ENCODE measurements at places on chromosomes 12 and 14. TPM values are rescaled to one million over a fixed set of nuclear protein-coding genes. Genes with fewer than 3 reads are reported as not detected.

BCL7A gene
- total RNA-seq = 3.5 TPM

SLC24A4 gene
- 0.26 TPM for total RNA-seq

DNA sequence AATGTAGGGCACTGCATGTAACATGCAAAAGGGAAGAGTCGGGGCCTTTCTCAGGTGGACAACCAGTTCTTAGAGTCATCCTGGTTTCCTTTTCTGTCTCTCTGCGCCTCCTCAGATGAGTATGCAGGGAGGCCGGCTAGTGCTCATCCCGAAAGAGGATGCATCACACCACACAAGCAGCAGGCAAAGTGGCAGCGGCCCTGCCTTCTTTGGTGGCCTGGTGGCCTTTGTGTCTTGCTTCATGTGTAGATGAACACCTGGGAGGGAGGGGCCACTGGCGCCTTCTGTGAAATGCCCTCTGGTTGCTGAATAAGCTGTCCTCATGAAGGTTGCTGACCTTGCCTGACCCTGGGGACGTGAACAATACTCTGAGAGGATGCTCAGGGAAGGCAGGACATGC is 18.0 kb downstream of the SLC24A4 start:
- peaks cover 24% of the 10 kb centered on the region for H3K27me3 ChIP-seq
- H3K4me1 ChIP-seq = no peaks in the 10 kb centered on the region
- no peak for DNase-seq
- H3K27ac ChIP-seq = no peak overlapping the region
- no peaks in the 10 kb centered on the region for H3K36me3 ChIP-seq
- H3K4me3 ChIP-seq = no peak overlapping the region

GRCh38 chr12:103558879-103559278 is 28.2 kb upstream of the STAB2 start:
- no peak overlapping the region for H3K27ac ChIP-seq
- DNase-seq = no peak
- H3K36me3 ChIP-seq = no peaks in the 10 kb centered on the region
- H3K27me3 ChIP-seq = no peaks in the 10 kb centered on the region

TAS2R7 gene
- not detected for total RNA-seq

ATP2B1 gene
- 28.2 TPM for total RNA-seq

DNA sequence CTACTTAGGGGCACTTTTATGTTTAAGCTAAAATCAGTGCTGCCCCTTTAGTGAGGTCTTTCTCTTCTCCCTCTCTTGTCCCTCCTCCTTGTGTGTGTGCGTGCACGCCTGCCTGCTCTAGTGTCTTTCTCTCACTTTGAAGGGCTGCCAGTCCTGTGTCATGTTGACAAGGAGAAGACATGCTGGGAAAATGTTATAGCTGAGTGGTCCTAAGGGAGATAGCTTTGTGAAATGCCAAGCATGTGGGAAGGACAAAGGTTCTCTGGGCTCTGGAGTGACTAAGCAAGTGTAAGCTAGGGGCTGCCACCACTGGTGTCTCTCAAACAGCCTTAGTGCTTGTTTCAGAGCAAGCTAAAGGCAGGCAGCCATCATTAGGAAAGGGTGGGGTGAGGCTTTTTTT is 108.4 kb downstream of the EMP1 start:
- no peak overlapping the region for H3K4me3 ChIP-seq
- H3K4me1 ChIP-seq = no peaks in the 10 kb centered on the region
- no peaks in the 10 kb centered on the region for H3K27me3 ChIP-seq

DNA sequence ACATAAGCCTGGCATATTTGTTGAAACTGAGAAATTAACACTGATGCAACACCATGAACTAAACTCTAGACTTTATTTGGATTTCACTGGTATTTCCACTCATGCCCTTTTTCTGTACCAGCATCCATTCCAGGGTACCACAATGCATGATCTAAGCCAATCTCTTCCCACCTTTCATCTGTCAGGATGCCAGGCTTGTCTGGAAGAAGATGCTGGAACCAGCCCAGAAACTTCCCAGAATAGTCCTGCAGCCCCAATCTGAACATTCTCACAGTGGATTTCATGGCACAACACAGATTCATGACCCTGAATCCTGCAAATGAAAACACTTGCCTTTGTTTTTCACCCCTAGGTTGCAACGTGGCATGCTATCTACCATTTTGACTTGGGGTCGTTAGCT is 189.3 kb upstream of the LHX5 start:
- H3K27me3 ChIP-seq = no peaks in the 10 kb centered on the region
- H3K4me1 ChIP-seq = no peaks in the 10 kb centered on the region
- no peak overlapping the region for H3K4me3 ChIP-seq
- no peak for DNase-seq
- H3K27ac ChIP-seq = no peak overlapping the region

DNA sequence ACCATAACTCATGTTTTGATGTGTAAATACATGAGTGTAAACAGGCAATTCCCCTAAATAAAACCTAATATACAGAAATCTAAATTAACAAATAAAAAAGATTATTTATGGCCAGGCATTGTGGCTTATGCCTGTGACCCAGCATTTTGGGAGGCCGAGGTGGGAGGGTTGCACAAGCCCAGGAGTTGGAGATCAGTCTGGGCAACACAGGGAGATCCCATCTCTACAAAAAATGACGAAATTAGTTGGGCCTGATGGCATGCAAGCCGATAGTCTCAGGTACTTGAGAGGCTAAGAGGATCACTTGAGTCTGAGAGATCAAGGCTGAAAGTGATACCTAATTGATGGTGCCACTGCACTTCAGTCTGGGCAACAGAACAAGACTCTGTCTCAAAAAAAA is 48.7 kb downstream of the BCAT1 start:
- no peak overlapping the region for H3K27ac ChIP-seq
- H3K4me1 ChIP-seq = peaks cover 11% of the 10 kb centered on the region
- no peaks in the 10 kb centered on the region for H3K36me3 ChIP-seq
- H3K4me3 ChIP-seq = no peak overlapping the region
- H3K27me3 ChIP-seq = no peaks in the 10 kb centered on the region

GRCh38 chr12:11728154-11728755 is 78.8 kb downstream of the ETV6 start:
- no peak for DNase-seq
- H3K27ac ChIP-seq = peak overlapping the region; percentile 79
- no peaks in the 10 kb centered on the region for H3K36me3 ChIP-seq
- no peak overlapping the region for H3K4me3 ChIP-seq

GRCh38 chr14:20553024-20553423 is 7.8 kb downstream of the RNASE9 start:
- no peaks in the 10 kb centered on the region for H3K4me1 ChIP-seq
- no peak overlapping the region for H3K27ac ChIP-seq
- DNase-seq = no peak
- no peaks in the 10 kb centered on the region for H3K36me3 ChIP-seq

CCNT1 gene
- 17.4 TPM for total RNA-seq

Data from esophagus squamous epithelium (tissue), 5 donors.